NCI-H446 (cell line): ENCODE measurements at places on chromosomes 2 and 18.

DNA sequence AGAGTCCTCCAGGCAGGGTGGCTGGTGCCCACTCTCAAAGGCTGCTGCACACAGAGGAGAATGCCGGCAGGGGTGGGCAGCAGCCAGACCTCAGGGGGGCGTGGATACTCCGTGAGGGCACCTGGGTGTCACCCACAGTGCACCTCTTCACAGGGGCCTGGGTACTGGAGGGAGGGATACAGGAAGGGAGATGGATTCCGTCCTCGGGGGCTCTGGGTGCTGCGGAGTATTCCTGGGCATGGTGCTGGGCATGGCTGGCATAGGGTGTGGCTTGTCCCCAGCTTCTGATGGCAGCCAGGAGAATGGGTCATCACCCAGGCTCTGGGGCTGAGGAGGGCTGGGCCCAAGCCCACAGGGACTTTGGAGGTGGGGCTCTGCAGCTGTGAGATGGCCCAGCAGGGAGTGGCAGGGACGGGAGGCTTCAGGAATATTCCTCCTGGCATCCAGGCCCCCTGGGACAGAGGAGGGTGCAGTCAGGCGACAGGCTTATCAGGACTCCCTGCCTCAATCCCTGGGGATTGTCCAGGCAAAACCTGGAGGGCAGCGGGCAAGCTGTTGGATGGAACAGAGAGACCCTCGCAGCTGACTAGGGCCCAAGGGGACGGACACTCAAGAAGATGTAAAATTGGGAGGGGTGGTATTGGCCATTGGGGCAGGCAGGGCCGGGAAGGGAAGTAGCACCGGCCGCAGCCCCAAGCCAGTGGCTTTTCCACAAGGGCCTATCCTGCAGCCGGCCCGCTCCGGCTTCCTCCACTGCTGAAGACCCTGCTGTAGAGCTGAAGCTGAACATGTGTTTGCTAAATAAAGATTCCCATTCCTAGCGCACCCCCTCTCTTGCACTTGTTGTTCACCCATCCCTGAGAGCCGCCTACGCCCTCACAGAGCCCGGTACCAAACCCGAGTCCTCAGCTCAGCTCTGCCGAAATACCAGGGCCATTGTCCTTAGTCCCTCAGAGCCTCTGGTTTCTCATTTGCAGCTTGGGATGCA lies 5.7 kb upstream of the KLHL30 start:
- DNase-seq: no peak

- DNase-seq: no peak
These were observed 141.8 kb downstream of the CTIF start for GRCh38 chr18:48680339-48681250.

DNA sequence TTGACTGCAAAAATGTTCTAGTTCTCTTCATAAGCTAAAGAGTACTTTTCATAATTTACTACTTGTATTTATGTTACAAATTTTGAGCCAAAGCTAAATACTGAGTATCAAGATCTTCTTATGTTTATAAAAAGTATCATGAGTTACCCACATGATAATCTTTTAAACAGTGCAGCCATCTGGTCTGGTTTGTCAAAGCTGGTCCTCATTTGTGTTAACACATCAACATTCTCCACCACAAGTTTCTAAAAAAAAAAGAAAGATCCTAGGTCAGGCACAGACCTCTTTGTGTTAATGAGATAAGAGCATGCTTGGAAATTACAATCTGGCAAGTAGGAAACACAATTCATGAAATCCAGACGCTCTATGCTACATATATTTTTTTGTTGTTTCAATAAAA lies 75.5 kb upstream of the FRZB start:
- no peak for DNase-seq

DNA sequence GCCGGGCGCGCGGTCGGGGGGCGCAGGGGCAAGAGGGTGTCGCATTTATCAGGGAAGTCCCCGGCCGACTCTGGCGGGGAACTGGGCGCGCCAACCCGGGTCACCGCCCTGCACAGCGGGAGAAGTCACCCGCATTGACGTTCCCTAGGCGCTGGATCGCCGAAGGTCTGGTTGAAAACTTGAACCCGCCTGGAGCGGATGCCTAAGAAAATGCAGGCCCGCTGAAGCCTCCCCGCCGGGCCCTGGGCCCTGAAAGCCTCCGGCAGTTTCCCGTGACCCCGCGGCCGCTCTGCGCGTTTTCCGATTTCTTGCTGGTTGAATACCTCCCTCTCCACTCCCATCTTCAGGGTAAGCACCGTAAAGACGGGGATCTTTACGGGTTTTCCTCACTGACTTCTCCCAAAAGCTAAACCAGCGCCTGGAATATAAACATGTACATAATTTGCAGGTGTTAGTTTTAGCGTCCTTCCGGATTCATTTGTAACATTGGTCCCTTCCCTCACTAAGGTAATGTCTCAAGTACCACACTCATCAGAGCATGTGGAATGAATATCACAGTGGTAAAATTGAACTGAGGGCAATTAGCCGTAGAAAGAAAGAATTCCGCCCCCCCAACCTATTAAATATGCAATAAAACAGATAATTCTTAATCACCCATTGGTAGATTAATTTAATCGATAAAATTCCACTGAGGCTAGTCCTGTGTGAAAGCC lies 675 bp upstream of the SPIRE1 start:
- no peak for DNase-seq

- no peak for DNase-seq
These were observed 105.0 kb downstream of the PLEKHM3 start for GRCh38 chr2:207920321-207920720.

GRCh38 chr18:25240420-25240770 lies 111.6 kb downstream of the ZNF521 start:
- DNase-seq: no peak

- DNase-seq: no peak
These were observed 31.2 kb upstream of the NPC1 start for GRCh38 chr18:23617412-23618014.

DNA sequence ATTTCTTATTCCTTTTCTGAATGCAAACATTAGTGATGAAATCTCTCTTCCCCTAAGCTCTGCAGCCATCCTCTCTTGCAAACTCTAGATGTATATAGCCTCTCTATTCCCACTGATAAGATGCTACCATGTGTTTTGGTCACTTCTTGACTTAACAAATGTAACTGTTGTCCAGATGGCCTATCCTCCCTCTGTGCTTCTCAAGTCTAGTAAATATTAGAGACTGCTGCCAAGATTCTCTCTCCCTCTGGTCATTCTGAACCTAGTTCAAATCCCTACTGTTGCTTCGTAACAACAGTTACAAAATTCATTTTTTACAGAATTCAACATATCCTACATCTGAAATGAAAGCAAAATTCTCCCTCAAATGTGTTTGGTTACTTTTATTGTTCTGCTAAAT lies 156.6 kb downstream of the TXNL1 start:
- peak; percentile 12 for DNase-seq

GRCh38 chr2:70903641-70904340 lies 31.9 kb upstream of the ATP6V1B1 start:
- no peak for DNase-seq

- no peak for DNase-seq
These were observed 21.5 kb upstream of the EPC2 start for GRCh38 chr2:148623086-148623485.

DNA sequence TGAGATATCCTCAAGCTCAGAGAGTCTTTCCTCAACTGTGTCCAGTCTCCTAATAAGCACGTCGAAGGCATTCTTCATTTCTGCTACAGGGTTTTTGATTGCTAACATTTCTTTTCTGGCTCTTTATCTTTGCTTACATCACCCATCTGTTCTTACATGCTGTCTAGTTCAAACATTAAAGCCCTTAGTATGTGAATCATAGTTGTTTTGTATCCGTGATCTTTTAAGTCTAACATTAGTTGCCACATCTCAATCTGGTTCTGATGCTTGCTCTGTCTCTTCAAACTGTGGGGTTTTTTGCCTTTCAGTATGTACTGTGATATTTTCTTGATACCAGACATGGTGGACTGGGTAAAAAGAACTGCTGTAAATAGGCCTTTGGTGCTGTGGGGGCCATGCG lies 235.2 kb downstream of the SH3RF3 start:
- DNase-seq: no peak

- no peak for DNase-seq
These were observed 95.5 kb downstream of the GYPC start for GRCh38 chr2:126751477-126751876.

- DNase-seq: peak; percentile 11
These were observed 1.9 kb upstream of the ESPNL start for GRCh38 chr2:238097988-238098871.

GRCh38 chr2:100104718-100105677 lies 37.4 kb downstream of the AFF3 start:
- DNase-seq: peak; percentile 11

DNA sequence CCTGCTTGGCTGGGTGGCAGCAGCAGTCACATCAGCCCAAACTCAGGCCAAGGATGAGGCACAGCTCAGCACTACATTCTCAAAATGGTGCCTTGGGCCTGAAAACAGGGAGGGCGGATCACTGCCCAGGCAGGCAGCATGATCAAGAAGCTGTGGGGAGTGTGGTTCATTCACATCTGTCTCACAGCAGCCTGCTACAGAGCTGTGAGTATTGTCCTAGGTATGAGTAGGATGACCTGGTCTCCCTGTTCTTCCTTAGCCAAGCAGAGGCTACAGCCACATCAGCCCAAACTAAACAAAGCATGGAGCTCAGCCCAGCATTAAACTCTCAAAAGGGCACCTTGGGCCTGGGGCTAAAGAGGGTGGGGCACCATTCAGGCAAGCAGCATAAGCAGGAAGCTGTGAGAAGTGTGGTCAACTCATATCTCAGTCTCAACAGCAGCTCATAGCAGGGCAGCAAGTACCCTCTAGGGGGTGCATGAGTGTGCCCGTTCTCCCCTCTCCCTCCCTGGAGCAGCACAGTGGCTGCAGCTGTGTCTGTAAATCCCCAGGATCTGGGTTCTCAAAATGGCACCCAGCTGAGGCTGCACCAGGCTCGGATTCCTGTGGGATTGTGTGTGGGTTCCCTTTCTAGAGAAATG lies 139.6 kb downstream of the TRABD2A start:
- DNase-seq: peak; percentile 8

DNA sequence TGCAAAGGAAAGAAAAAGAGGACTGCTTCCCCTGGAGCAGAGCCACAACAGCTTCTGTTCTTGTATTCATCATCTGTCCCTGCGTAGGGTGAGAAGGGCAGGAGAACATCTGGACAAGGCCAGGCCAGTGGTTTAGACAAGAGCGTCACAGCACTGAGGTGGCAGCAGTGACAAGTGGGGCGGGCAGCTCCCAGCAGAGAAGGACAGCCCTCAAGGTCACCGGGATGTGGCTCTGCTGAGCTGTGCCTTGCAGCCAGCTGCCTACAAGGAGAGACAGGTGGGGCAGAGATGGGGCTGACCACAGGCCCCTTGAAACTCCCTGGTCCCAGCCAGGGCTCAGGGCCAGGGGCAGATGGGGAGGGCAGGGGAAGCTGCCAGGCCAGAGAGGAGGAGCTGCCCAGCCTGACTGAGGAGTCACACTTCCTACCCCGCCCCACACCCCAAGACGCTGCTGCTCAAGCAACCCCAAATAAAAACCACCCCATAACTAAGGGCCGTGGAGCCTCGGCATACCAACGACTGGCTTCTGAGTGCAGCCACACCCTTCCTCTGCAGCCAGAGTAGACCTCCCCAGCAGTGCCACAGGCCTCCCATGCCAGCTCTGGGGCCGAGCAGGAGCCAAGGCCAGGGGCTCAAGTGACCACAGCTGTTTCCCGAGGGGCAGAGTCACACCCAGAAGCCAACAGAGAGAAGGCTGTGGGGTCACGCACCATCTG lies 5.4 kb downstream of the RAB11FIP5 start:
- DNase-seq: no peak

DNA sequence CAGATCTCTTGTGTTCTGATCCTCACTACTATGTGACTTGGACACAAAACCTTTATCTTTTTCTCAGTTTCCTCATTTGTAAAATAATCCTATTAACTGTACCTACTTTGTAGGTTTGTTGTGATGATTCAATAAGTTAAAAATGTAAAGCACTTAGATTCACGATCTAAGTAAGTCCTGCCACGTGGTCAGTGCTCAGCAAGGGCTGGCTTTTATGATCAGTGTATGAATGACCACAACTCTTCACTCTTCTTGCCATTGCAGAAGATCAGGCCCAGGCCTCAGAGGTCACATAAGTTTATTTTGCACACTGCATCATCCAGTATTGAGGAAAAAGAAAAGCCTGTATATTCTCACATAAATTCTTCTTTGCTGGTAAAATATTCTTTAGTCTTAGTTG lies 1192.5 kb upstream of the ACVR2A start:
- DNase-seq: no peak

- no peak for DNase-seq
These were observed 60.1 kb downstream of the ATP8B1 start for GRCh38 chr18:57743008-57743407.

DNA sequence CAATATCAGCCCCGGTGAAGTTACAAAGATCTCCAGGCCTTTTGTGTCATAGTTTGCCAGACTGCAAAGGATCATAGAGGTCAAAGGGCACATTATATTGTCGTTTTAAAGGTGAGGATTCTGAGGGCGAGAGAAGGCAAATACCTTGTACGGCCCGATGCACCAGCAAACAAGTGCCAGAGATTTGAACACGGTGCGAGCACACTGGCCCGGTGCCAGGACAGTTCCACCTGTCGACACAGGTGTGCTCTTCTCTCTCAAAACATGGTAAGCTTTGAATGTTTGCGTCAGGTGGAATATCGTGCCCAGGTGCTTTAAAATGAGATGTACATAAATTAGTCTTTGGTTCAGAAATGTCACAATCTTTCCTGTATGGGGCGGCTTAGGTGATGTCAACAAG lies 776.1 kb upstream of the ID2 start:
- no peak for DNase-seq

- DNase-seq: no peak
These were observed 183.9 kb downstream of the LPIN1 start for GRCh38 chr2:11930211-11930761.

DNA sequence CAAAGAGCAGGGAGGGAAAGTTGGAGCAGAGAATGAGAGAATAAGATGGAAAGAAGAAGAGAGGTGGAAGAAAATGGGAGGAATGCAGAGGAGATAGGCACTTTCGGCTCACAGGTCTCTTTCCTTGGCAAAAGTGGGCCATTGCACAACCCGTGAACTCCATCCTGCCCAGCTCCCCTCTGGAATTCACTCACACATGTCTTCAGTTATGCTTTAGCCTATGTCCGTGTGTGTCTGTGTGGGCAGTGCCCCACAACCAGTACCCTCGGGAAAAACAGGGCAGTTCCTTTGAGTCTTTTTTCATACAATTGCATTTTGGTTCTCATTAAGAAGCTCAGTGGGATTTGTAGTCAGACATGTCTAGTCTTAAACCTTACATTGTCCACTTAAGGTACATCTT lies 34.5 kb downstream of the DTNA start:
- no peak for DNase-seq

GRCh38 chr2:13651684-13652131 lies 935.0 kb downstream of the TRIB2 start:
- no peak for DNase-seq

DNA sequence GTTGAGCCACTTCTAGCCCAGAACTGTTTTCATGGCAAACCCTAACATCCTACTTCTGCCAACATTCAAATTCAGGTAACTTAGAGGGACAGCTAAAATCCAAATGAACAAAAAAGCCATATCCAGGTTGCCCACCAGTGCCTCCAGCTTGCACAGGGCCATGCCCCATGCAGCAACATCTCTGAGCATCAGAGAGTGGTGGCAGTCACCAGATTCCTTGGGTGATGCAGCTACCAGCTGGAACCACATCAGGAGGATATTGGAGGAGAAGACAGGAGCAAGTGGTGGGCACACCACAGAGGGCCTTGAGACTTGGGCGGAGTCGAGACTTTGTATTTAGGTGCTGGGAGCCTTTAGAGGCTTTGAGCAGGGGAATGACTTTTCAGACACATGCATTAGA lies 50.5 kb downstream of the SDC1 start:
- DNase-seq: no peak
